Right ventricle myocardium inferior (tissue), 1 donor: ENCODE measurements at places on chromosomes 16 and 17.
A peak's percentile ranks its signal among the peaks of the same experiment; 100 is the strongest.

- no peak for DNase-seq
Observed at GRCh38 chr17:59328601-59329000, 2.9 kb upstream of the YPEL2 start.

GRCh38 chr17:27386206-27387075 is 69.8 kb upstream of the KSR1 start:
- no peak for DNase-seq

GRCh38 chr17:58535431-58535830 is 21.0 kb upstream of the MTMR4 start:
- DNase-seq = no peak

DNA sequence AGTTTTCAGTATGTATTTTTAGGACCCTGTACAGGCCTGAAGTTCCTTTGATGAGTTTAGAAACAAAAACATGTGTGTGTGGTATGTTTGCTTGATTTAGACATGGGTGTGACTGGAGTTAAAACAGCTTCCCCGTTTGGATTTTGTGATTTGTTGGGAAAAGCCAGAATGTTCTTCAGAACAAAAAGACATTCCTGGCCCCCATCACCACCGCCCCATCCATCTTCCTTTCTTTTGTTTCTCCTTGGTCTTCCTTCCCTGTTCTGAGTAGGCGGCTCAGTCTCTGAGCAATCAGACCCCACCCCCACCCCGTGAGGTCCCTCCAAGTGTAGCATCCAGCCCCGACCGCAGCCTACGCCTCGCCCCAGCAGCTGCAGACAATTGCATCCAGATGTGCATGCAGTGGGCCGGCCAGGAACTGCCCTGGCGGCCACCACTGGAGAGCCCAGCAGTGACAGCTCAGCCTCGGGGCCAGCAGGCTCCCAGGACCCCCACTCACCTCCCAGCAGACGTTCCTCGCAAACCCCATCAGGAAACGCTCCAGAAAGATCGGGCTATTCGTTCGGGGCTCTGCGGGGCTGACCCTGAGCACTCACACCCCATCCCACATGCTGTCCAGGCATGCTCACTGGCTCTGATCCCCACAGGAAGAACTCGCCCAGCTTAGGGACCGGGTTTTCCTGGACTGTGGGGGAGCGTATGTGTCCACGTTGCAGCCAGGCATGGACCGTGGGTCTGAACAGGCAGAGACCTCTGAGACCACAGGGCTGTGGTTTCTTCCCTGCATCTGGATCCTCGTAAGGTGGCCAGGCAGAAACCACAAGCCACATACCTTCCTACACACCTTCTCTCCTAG is 99.8 kb upstream of the CDH5 start:
- peak; percentile 76 for DNase-seq

- DNase-seq = no peak
Observed at GRCh38 chr17:62178579-62178978, 113.5 kb upstream of the MED13 start.

DNA sequence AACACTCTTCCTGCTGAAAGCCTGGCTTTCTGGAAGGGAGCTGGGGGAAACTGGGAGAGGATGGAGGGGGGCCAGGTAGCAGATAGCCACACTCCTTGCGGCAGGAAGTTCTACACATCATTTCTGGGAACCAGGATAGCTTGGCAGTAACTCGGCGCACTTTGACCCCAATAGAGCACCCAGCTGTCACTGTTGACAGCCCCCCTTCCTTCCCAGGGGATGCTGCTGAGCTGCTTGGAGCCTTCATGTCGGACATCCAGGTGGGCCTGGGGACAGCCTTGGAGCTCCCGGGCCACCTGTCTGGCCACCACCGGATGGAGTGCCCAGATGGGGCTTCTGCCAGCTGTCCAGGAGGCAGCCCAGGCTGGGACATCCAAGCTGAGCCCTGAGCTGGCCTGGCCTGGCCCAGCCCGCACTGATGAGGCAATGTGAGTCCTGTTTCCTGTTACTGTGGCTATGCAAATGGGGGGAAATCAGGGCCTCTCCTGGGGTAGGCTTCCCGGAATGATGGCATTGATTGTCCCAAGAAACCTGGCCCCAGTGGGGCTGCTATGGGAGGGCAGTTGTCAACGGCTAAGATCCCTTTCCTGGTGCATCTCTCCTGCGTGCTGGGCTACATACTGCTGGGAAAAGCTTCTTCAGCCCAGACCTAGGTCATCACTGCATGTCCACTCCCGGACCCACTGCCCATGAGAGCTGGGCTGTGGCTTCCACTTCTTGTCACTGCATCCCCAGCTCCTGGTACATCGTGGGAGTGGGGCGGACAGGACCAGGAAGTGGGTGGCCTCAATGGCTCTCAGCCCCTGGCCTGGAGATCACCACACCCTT is 50.0 kb downstream of the SOCS1 start:
- peak; percentile 71 for DNase-seq

GRCh38 chr16:15427648-15428239 is 6.6 kb upstream of the BMERB1 start:
- peak; percentile 83 for DNase-seq

- DNase-seq = no peak
Observed at GRCh38 chr16:86597880-86598606, 19.7 kb downstream of the FOXL1 start.

- DNase-seq = no peak
Observed at GRCh38 chr17:3798273-3799180, 2.5 kb downstream of the ITGAE start.

DNA sequence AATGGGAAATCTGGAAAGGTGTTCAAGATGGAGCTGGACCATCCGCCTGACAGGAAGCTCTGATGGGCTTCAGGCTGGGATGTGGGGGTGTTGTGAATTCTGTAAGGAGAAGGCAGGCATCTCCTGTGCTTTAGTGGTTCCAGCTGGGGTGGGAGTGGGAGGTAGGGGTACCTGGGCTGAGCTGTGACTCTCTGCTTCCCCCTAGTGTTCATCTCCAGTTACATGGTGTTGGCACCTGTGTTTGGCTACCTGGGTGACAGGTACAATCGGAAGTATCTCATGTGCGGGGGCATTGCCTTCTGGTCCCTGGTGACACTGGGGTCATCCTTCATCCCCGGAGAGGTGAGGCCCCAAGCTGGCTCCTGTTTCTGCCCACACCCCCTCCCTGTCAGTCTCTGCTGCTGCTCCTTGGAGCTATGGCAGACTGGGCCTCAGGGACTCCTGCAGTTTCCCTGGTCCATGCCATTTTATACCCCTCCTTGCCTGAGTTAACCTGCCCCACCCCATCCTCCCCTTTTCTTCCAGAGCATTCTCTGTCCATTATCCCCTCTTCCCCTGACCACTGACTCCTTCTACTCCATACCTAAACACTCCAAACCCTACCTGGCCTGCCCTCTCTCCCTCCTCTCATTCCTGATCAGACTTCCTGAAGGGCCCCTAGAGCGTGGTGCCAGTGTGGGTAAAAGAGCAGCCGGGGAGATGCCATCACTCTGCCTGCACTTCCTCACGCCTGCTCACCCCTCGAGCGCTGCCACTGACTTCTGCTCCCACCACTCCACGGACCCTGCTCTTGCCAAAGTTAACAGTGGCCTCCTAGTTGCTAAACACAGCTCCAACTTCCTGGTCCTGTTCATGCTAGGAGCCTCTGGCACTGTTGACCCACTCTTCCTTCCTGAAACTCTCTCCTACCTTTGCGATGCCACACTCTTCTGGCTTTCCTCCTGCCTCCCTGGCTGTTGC is 3.4 kb downstream of the SPNS1 start:
- no peak for DNase-seq

DNA sequence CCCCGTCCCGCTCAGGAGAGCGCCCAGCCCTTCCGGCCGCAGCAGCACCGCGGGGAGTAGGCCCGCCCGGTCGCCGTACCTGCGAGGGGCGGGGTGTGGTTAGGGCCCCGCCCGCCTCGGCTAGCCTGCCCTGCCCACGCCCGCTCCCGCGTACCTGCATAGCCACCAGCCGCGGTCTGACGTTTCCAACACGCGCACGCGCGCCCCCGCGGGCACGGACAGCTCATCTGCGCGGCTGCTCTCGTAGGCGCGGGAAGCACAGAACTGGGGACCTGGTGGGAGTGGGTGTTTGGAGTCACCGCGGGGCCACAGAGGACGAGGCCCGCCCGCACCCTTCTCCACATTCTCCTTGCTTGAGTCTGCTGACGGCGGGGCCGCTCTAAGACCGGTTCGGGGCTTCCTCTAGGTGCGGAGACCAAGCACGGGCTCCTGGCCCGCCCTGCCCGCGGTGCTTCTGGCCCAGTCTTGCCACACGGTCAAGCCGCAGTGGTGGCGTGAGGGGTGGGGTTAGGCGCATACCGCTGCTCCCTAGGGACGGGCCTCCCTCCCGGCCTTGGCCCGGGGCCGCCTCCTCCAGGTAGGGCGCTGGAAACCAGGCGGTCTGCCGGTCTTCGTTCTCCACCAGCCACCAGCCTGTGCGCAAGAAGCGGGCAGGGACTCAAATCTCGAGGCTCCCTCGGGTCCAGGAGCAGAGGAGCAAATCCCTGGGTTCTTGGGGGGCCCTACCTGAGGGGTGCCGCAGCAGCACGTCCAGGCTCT is 1.8 kb downstream of the NOXO1 start:
- peak; percentile 71 for DNase-seq

DNA sequence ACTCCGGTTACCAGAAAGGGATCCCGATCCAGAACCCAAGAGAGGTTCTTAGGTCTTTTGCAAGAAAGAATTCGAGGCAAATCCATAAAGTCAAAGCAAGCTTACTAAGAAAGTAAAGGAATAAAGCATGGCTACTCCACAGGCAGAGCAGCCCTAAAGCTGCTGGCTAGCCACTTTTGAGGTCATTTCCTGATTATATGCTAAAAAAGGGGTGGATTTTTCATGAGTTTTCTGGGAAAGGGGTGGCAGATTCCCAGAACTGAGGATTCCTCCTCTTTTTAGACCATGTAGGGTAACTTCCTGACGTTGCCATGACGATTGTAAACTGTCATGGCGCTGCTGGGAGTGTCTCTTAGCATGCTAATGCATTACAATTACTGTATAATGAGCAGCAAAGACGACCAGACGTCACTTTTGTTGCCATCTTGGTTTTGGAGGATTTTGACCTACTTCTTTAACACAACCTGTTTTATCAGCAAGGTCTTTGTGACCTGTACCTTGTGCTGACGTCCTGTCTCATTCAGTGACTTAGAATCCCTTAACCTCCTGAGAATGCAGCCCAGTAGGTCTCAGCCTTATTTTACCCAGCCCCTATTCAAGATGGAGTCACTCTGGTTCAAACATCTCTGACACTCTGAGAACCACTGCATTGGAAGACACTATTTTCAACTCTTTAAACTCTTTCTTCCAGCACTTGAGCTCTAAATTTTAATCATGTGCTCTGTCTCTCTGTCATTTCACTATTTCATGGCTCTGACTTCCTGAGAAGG is 203.6 kb upstream of the CACNG3 start:
- no peak for DNase-seq

DNA sequence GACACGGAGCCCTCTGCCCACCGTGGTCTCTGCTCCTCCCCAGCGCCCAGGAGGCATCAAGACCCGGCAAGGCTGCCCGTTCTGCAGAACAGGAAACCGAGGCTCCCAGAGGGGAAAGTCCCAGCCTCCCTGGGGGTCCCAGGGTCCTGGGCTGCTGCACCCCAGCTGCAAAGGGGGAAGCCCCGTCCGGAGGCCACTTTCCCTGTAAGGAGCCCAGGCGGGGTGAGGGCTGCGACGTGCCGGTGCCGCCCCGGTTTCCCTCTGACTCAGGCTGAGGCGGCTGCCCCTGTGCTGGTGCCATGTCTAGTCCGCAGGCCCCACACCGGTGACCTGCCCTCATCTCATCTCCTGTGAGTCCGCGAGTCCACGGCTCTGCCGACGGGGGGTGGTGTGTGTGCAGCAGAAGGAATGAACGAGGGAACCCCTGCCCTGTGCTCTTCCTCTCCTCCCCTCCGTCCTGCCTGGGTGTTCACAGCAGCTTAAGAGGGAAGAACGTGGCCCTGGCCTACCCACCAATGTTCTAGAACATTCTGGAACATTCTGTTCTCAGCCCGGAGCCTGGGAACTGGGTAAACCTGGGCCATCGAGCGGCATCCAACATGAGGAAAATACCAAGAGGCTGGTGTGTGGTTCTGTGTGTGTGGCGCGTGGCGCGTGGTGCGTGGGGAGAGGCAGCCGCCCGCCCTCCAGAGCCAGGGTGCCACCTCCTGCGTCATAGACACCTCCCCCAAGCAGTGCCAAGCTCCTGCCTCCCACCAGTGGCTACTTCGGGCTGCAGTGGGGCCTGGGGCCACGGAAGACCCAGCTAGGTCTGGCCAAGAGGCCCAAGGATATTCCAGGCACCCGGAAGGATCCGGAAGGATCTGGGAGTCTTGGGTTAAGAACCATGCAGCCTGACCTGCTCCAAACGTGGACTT is 7.0 kb upstream of the CBFA2T3 start:
- DNase-seq = peak; percentile 49

DNA sequence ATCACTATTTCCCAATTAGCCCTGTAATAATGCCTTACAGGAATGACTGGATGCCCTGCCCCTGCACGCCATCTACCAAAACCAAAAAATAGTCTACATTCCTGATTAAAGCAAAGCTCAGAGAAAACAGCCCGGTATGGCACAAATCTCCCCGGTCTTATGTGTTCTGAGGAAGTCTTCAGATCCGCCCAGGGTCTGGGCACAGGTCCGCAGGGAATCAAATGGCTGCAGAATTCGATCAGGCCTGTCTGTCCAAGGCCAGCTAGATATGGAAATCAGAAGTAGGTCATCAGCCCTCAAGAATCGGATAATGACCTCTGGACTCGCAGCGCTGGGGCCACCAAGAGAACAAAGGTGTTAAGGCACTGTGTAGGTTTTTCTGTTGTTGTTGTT is 171.0 kb downstream of the ZFHX3 start:
- no peak for DNase-seq

- no peak for DNase-seq
Observed at GRCh38 chr17:36825951-36826350, 111.3 kb upstream of the LHX1 start.

DNA sequence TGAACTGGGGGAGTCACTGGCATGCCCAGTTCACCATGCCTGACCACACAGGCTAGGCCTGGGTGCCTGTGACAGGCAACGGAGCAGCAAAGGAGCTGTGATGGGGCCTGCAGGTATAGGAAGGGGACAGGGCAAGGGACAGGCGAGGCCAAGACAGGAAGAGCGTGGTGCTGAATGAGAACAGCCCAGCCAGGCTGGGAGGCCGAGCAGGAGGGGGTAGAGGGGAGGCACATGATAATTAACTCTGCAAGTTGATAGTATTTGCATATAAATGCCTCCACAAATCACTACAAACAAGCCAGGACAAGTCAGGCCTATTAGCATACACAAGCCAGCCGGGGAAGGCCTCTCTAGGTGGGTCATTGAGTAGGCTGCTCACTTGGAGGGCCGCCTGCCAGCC is 7.8 kb downstream of the ZFHX3 start:
- no peak for DNase-seq

DNA sequence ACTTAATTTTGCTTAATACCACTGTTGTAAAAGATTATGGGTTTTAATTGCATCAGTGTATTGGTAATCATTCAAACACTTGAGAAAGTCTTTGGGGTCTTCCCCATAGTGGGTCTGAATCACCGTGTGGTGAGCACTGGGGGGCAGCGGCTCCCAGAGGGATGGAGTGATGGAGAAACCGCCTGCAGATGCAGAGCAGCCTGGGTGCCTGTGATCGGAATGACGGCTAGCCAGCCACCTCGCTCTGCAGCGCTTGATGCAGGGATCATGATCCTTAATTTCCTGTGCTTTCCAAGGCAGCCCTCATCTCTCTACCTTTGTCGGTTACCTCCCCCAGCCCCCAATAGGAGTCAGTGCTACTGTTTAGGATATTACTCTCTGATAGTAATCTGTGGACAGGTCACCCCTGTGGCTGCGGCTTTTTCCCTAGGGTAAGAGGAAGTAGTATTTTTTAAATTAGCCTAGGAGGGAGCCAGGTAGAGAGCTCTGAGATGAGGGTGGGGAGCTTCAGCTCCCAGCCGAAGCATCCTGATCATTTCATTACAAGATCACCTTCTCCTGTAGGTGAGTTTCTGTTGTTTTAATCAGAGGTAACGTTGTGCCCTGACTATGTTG is 135.6 kb downstream of the MSI2 start:
- no peak for DNase-seq

GRCh38 chr17:16820161-16820877 is 130.3 kb downstream of the CCDC144A start:
- DNase-seq = no peak
